Pancreas (tissue), 10 donors: ENCODE measurements at places on chromosomes 11 and 22. TPM values are rescaled to one million over a fixed set of nuclear protein-coding genes. Genes with fewer than 3 reads are reported as not detected.

- DNase-seq: no peak
Measured at GRCh38 chr11:115613986-115614632, 109.9 kb upstream of the CADM1 start.

Gene RFPL3
- not detected for total RNA-seq

DNA sequence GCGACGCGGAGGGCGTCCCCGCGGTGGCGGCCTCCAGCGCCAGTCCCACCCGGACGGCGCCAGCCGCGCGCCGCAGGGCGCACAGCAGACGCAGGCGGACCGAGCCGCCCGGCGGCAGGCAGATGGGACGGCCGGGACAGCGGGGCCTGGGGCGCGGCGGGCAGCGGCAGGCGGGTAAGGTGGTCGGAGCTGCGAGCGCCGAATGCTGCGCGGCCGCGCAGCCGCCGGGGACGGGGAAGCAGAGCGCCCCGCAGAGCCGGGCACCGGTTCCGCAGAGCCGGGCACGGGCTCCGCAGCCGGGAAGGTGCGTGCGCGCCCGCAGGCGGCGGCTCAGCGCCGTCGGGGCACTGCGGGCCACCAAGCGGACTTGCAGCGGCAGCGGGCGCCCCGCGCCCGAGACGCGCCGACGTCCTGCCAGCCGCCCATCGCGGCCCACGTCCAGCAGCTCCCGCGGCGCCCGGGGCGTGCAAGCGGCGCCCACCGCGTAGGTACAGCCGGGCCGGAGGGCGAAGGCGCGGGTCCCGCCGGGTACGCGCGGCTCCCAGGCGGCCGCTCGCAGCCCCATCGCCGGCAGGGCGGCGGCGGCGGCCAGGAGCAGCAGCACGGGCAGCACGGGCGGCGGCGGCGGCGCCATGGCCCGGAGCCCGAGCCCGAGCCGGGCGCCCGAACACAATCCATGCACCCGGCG, 739 bp downstream of the CELSR1 start:
- no peak for DNase-seq

DNA sequence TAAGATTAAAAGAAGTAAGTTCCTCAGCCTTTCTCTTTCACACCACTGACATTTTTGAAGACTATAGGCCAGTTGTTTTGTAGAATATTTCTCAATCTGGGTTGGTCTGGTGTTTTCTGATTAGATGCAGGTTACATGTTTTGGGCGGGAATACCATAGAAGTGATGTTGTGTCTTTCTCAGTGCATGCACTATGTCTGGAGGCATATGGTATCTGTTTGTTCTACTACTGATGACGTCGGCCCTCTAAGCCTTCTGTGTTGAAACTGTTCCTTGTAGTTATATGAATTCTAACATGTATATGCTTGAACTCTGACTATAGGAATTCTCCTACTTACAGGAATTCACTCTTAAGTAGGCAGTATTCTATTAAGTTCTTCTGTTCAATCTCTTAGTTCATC, 21.6 kb downstream of the ZFTA start:
- DNase-seq: no peak

GRCh38 chr22:27206374-27207133, 549.2 kb downstream of the MIAT start:
- no peak for DNase-seq

- DNase-seq: peak; percentile 79
Measured at GRCh38 chr11:534396-535209, 773 bp downstream of the HRAS start.

DNA sequence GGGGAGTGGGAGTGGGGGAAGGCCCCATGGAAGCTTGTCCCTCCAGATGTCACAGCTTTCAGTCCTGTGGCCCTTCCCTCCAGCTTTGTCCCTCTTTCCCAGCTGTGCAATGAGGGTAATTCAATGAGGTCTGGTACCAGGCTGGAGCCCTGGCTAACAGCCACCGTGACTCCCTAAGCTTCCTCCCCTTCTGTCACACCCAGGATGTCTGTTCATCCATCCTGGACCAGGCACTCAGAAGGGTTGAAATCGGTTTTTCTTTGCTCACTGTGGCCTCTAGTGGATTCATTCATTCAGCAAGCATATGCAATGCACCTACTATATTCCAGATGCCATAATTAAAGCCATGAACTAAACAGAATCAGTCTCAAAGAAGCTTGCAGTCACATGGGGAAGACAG, 38.7 kb downstream of the SYT13 start:
- DNase-seq: no peak

DNA sequence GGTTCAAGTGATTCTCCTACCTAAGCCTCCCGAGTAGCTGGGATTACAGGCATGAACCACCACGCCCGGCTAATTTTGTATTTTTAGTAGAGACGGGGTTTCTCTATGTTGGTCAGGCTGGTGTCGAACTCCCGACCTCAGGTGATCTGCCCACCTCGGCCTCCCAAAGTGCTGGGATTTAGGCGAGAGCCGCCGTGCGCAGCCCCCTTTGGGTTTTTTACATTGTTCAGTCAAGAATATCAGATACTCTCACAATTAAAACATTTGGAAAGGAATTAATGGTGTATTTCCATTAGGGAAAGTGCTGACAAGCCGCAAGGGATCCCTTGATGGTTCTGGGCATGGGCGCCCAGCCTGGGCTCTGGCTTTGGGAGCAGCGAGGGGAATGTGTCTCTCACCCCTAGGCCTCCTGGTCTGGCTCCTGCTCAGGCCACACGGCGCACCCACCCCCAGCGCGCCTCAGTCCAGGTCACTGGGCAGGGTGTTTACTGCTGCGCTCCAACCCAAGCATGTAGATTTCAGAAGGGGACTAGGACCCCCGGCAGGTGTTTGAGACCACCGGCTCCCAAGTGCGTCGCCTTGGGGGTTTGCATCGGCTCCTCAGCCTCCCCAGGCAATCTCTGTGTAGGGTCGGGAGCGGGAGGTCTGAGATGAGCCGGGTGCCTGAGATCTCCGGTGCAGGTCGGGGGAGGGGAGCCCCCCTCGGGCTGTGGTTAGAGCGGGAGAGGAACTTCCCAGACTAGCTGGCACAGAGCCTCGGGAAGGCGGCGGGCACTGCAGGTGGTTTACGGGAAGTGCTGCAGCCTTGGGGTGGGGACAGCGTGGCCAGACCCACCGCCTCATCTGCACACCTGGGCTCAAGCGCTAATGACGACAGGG, 809 bp upstream of the IRF7 start:
- DNase-seq: no peak

GRCh38 chr22:37472418-37473006, 13.7 kb downstream of the MFNG start:
- no peak for DNase-seq

DNA sequence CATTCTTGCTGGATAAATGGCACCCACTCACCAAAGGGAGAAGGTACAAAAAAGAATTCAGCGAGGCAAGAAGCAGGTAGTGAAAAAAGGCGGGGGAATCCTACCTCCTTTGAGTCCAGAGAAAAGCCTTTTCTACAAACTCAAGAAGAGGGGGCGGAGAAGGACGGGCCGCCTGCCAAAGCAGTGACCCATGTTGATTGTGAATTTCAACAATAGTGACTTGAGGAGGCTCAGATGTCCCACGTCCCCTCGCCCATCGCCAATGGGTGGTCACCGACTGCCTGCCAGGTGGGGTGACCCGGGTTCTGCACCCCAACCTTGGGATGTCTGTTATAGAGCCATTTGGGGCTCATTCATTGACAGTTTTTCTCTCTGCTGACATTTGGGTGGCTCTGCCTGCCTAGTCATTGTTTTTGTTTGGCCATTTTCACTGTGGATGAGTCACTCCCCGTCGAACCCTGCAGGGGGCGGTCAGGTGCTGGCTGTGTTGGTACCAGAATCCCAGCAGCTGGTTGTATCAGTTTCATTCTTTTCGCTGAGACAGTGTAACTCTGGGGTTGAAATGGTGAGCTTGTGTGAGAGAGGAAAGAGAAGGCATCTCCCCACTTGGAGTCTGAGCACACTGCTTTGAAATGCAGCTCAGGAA, 163.4 kb upstream of the NCAM1 start:
- DNase-seq: no peak

DNA sequence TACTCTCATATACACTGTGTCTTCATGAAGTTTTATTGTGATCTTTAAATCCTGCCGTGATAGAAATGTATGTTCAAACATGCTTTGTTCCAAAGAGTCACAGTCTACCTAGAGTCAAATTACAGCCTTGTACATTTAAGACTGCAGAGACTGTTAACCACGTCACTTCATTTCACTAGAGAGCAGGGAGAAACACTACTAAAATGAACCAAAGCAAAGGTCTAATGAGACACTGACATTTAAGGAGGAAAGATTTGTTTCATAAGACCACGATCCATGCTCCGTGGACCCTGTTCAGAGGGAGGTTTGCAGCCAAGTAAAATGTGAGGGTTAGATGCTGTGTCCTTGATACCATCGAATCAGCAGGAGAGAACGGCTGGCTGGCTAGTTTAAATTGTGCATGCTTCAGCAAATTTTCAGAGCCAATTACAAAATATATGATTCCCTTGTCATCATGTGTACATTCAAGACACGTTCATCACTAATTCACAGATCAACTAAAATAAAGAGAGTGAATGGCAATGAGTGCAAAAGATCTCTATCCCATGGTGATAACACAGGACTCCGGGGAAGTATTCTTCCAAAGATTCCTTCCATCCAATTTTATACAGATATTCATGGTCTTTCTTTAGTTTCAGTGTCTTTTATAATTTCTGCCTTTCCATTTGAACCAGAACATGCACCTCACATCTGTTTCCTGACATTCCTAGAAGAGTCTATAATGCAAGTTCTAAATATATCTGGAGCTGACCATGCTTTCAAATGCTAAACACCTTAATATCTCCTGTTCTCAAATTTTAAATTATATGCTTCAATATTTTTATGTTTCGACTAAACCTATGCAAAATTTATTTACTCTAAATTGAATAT, 960.9 kb upstream of the FAT3 start:
- DNase-seq: no peak

GRCh38 chr11:10534316-10534715, 6.7 kb downstream of the RNF141 start:
- DNase-seq: no peak

DNA sequence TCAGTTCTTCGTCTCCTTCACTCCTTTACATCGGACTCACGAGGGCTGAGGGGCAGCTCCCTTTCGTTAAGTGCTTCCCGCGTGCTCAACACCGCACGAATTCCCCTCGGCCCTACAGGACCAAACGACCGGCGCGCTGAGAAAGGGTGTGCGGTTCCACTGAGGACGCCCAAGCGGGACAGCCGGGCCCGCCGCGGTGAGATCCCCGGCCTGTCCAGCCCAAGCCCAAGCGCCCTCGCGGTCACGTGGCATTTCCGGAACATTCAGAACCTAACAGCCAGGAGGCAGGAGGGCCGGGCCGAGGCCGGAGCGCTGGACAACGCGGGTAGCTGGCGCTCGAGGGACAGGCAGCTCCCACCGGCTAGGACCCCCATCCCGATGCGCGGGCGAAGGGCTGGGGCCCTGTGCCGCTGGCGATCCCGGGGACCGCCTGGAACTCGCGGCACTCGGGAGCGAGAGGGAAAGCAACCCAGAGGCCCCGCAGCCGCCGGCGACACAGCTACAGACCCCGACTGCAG, 737 bp upstream of the STIP1 start:
- no peak for DNase-seq

GRCh38 chr22:35477911-35478582, 62.6 kb upstream of the RASD2 start:
- peak; percentile 43 for DNase-seq

DNA sequence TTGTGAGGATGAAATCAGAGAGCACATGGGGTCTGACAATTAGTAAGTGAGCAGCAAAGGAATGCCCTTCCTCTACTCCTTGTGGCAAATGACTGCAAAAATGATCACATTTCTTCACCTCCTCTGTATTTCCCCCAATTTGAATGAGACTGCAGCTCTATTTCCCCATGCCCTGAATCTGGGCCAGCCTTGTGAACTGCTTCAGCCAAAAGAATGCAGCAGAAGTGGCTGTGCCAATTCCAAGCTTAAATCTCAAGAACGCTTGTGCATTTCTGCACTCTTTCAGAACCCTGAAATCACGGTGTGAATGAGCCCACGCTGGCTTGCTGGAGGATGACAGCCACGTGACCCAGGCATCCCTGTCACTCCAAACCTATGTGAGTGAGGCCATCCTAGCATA, 9.9 kb downstream of the SLC43A3 start:
- DNase-seq: no peak

DNA sequence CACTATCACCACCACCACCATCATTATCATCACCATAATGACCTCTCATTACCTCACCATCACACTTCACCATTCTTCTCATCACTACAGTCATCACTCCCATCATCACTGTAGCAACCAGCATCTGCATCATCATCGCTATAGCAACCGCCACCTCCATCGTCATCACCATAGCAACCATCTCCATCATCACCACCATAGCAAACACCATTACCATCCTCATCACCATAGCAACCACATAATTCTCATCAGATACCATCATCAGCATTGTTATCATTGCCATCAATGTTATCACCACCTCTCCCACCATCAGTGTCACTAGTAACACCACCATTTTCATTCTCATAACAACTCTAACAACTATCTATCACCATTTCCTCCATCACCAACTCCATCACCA, 23.1 kb upstream of the CD82 start:
- no peak for DNase-seq

DNA sequence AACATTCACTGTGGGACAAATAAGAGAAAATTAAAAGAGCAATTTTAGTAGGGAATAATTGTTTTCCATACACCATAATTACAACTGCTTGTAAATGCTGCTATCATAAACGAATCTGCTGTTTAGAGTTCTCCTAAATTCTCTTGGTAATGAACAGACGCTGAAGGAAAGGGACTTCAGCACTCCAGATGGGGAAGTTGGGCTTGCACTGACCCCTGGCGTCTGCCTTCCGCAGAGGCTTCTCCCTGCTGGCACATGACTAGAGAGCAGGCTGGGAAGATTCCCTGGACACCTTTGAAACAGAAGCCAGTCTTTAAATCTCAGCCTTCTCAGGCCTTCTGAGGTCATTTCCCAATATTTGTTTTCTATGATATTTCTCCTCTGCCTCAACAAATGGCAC, 84.1 kb downstream of the NXPE2 start:
- DNase-seq: peak; percentile 69

GRCh38 chr11:69962152-69962551, 116.0 kb upstream of the ANO1 start:
- DNase-seq: no peak

Gene APOA1
- 0.22 TPM for total RNA-seq

GRCh38 chr11:78338138-78338537, 79.5 kb downstream of the GAB2 start:
- no peak for DNase-seq

GRCh38 chr11:47270331-47271271, 668 bp downstream of the MADD start:
- no peak for DNase-seq

DNA sequence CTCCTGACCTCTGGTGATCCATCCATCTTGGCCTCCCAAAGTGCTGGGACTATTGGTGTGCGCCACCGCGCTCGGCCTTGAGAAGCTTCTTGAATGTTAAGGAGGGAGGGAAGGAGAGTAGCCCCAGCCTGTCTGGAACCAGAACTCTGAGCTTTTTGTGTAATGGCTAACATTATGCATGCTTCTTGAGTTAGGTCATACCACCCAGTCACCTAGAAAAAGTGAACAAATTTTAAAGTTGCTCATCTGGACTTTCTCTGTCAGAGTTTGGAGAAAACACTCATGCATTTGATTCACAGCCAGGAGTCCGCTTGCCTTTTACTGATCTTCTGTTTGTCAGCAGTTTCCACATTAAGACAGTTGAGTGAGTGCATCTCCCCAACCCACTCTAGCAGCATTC, 82.1 kb downstream of the PPP6R3 start:
- DNase-seq: no peak
